ENCODE measurements at places on chromosomes 1 and 21.

- no peak overlapping the region for H3K4me3 ChIP-seq
- no peak for DNase-seq
- no peak overlapping the region for H3K27ac ChIP-seq
- H3K4me1 ChIP-seq: peaks cover 15% of the 10 kb centered on the region
- peaks cover 40% of the 10 kb centered on the region for H3K36me3 ChIP-seq
- H3K27me3 ChIP-seq: no peaks in the 10 kb centered on the region
Observed at GRCh38 chr1:21778405-21778727, 4.6 kb downstream of the USP48 start.

- peaks cover 3% of the 10 kb centered on the region for H3K27me3 ChIP-seq
- no peak overlapping the region for H3K4me3 ChIP-seq
- H3K36me3 ChIP-seq: no peaks in the 10 kb centered on the region
- no peak for DNase-seq
- H3K4me1 ChIP-seq: no peaks in the 10 kb centered on the region
- H3K27ac ChIP-seq: no peak overlapping the region
Observed at GRCh38 chr1:221688488-221688843, 53.4 kb downstream of the DUSP10 start.

GRCh38 chr1:18037651-18038050 is 69.9 kb upstream of the IGSF21 start:
- H3K27ac ChIP-seq: no peak overlapping the region
- peaks cover 6% of the 10 kb centered on the region for H3K4me1 ChIP-seq
- no peaks in the 10 kb centered on the region for H3K36me3 ChIP-seq
- peaks cover 52% of the 10 kb centered on the region for H3K27me3 ChIP-seq
- H3K4me3 ChIP-seq: no peak overlapping the region

GRCh38 chr1:156499842-156500542 is 583 bp downstream of the MEF2D start:
- H3K4me3 ChIP-seq: peak overlapping the region; percentile 90
- no peaks in the 10 kb centered on the region for H3K36me3 ChIP-seq
- H3K4me1 ChIP-seq: peaks cover 80% of the 10 kb centered on the region

- H3K36me3 ChIP-seq: peaks cover 26% of the 10 kb centered on the region
- H3K27me3 ChIP-seq: no peaks in the 10 kb centered on the region
- H3K4me1 ChIP-seq: peaks cover 39% of the 10 kb centered on the region
- no peak for DNase-seq
Observed at GRCh38 chr1:156281281-156281680, 1.3 kb downstream of the SMG5 start.

DNA sequence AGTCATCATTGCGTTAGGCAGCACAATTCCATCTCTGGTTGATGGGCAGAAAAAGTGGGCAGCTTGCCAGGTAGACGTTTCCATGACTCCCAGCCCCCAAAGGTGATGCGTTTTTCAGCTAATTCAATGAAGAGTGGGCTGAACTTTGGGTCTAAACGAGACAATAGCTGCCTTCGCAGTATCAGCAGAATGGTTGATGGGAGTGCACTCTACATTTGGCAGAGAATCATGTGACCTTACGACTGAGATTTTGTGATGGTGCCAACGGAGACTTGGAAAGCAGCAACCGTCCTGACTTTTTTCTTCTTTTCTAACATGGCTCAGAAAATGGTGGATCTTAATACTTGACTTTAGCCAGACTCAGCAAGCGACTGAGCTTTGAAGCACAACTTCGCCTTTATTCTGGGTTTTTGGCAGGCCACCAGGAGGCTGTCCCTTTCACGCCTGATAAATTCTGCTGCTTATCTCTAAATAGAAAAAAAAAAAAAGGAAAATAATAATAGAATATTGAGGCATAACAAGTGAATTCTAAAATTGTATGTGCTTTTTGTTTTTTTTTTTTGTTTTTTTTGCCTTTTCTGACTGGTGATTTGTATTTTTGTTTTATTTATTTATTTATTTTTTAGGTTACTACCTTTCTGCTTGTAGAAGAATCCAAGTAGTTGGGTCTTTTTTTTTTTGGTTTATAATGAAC is 804.8 kb downstream of the USP25 start:
- DNase-seq: no peak
- peaks cover 3% of the 10 kb centered on the region for H3K27me3 ChIP-seq
- H3K27ac ChIP-seq: peak overlapping the region; percentile 62
- H3K4me3 ChIP-seq: no peak overlapping the region
- H3K4me1 ChIP-seq: peaks cover 19% of the 10 kb centered on the region

DNA sequence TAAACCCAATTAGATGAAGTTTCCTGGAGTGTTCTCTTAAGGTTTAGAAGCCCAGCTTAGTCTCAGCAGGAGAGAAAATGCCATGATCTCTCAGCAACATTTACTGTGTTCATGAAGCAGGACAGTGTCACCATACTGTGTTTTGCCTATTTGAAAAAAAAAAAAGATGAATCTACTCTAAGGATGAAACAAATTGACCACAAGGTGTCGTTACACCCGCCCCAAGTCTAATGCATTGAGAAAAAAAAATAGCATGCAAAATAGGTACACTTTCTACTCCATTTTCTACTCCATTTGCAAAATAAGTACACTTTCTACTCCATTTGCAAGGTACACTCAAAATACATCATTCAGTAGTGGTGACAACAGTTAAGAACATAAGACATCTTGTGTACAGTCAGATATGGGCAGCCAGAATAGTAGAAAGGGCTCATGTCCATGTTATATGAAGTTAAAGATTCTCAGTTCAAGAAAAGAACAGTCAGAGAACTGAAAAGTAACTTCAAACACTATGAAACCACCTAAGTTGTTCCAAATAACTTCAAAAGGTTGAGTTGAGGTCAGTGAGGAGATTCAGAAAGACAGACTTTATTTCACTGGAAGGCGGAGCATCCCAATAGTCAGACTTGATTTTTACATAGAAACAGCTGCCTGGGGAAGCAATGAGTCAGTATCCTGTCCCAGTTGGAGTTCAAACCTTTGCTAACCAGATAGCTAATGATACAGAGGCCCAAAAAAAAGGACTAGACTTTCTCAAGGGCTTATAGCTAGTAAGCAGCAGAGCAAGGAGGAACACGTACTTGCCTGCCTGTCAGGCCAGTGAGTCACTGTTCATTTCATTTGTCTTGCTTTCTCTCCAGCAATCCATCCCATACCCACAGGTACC is 13.3 kb downstream of the PLPPR5 start:
- no peak for DNase-seq
- peaks cover 5% of the 10 kb centered on the region for H3K4me1 ChIP-seq
- H3K4me3 ChIP-seq: no peak overlapping the region
- no peaks in the 10 kb centered on the region for H3K36me3 ChIP-seq

DNA sequence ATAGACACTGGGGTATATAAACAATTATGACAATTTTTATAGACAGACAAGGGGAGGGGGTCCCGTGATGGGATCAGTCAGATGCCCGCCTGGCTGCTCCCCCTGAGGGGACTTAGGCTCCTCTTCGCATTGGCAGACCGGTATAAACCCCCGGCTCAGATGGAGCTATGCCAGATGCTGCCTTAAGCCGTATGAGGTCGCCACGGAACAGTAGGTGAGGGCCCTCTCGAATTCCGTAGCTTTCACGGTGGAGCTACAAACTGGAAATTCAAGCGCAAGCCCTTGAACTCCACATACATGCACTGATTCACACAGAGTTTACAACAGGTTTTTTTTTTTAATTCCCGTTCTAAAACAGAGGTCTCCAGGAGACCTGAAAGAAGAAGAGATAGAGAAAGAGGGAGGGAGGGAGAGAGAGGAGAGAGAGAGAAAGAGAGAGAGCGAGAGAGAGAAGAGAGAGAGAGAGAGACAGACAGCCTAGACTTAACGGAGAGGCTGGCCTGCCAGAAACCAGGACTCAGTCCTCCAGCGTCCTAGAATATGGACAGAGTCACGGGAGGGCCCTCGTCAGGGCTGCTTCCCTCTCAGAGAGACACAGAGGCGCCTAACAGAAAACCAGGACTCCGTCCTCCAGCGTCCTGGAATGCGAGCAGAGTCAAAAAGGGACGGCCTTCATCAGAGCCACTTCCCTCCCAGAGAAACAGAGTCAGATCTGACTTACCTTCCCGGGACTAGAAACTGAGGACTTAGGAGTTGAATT is 24.4 kb upstream of the TMEM54 start:
- no peaks in the 10 kb centered on the region for H3K36me3 ChIP-seq
- H3K27me3 ChIP-seq: peaks cover 35% of the 10 kb centered on the region
- peak overlapping the region; percentile 79 for H3K4me3 ChIP-seq
- peak overlapping the region; percentile 82 for H3K27ac ChIP-seq
- peak; percentile 46 for DNase-seq

GRCh38 chr1:205481218-205481617 is 23.3 kb upstream of the CDK18 start:
- DNase-seq: no peak
- no peaks in the 10 kb centered on the region for H3K36me3 ChIP-seq
- H3K4me1 ChIP-seq: peaks cover 43% of the 10 kb centered on the region
- no peak overlapping the region for H3K27ac ChIP-seq

DNA sequence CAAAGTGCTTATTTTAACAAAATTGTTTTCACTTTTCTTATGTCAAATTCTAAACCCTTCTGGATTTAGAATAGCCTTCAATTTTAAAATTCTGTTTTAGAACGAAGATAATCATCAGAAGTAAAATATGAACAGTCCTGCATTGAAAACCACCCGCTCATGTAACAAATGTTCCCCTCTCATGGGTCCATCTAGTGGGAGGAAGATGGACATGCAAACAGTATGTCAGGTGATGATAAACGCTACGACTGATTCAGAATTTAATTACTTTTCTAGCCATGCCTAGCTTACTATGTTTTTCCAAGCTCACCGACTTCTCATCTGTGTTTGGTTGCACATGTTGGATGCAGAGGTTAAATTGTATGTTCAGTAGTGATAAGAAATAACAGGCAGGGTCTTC is 23.5 kb downstream of the SOD1 start:
- H3K27ac ChIP-seq: no peak overlapping the region
- DNase-seq: no peak
- peaks cover 54% of the 10 kb centered on the region for H3K36me3 ChIP-seq

DNA sequence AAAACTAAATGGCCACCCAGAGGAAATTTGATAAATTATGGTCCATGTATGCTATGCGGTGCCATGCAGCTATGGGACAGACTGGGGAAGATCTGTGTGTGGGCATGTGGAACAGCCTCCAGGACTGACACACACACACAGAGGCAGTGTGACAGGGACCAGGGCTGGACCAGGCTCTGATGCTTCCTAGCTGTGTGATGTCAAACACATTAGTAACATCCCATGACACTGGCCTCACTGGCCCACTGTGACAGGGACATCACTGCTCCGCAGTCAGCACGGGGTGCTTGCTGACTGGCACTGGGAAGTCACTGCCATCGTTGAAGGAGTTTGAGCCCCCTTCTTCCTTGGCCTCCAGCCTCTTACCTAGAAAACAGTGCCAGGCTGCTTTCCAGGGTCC is 13.9 kb downstream of the RAP1GAP start:
- peaks cover 11% of the 10 kb centered on the region for H3K4me1 ChIP-seq
- DNase-seq: no peak
- peaks cover 70% of the 10 kb centered on the region for H3K27me3 ChIP-seq
- no peak overlapping the region for H3K4me3 ChIP-seq

DNA sequence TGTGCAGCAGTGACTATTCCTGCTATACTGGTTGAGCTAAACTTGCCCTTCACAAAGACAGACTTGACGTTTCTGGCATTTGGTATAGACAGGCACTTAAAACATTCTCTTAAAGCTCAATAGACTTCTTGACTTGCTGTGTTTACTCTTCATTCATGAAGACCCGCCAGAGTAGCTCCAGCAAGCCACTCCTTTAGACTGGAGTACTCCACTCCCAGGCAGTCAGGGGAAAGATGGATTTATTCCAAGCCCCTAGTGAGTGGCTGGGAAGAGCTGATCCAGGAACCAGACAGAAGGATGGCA is 70.7 kb downstream of the EVA1C start:
- H3K27ac ChIP-seq: no peak overlapping the region
- no peak for DNase-seq
- H3K4me1 ChIP-seq: no peaks in the 10 kb centered on the region
- peaks cover 2% of the 10 kb centered on the region for H3K27me3 ChIP-seq
- H3K36me3 ChIP-seq: no peaks in the 10 kb centered on the region

DNA sequence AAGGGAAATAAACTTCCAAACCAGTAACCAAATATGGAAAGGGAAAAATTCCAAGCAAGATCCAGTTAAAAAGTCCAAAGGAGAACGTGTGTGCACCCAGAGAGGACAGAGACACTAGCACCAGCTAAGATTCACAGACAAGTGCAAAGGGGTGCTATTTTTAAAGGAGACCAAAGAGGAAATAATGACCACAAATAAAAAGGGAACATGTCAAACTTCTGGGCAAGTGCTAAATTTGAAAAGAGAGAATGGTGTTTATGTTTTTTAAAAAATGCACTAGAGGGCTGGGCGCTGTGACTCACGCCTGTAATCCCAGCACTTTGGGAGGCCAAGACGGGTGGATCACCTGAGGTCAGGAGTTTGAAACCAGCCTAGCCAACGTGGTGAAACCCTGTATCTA is 8.6 kb downstream of the JAM2 start:
- no peaks in the 10 kb centered on the region for H3K36me3 ChIP-seq
- H3K27ac ChIP-seq: no peak overlapping the region

- no peaks in the 10 kb centered on the region for H3K27me3 ChIP-seq
- no peaks in the 10 kb centered on the region for H3K4me1 ChIP-seq
- no peak for DNase-seq
- H3K36me3 ChIP-seq: no peaks in the 10 kb centered on the region
Observed at GRCh38 chr1:241695246-241696171, 43.4 kb downstream of the WDR64 start.
